ENCODE measurements at places on chromosomes 16 and 17.

- H3K27me3 ChIP-seq: no peaks in the 10 kb centered on the region
- no peak for ATAC-seq
- H3K27ac ChIP-seq: no peak overlapping the region
- no peak overlapping the region for H3K4me3 ChIP-seq
These were observed 39.0 kb upstream of the LGALS9 start for GRCh38 chr17:27591986-27592385.

GRCh38 chr17:80122926-80123505 lies 21.6 kb downstream of the GAA start:
- ATAC-seq: no peak
- no peaks in the 10 kb centered on the region for H3K27me3 ChIP-seq
- H3K4me3 ChIP-seq: no peak overlapping the region

- no peak for ATAC-seq
- H3K27ac ChIP-seq: peak overlapping the region; percentile 78
- H3K27me3 ChIP-seq: no peaks in the 10 kb centered on the region
- peak overlapping the region; percentile 8 for H3K4me3 ChIP-seq
- peaks cover 62% of the 10 kb centered on the region for H3K36me3 ChIP-seq
These were observed 15.0 kb downstream of the ZDHHC7 start for GRCh38 chr16:84996365-84996764.

DNA sequence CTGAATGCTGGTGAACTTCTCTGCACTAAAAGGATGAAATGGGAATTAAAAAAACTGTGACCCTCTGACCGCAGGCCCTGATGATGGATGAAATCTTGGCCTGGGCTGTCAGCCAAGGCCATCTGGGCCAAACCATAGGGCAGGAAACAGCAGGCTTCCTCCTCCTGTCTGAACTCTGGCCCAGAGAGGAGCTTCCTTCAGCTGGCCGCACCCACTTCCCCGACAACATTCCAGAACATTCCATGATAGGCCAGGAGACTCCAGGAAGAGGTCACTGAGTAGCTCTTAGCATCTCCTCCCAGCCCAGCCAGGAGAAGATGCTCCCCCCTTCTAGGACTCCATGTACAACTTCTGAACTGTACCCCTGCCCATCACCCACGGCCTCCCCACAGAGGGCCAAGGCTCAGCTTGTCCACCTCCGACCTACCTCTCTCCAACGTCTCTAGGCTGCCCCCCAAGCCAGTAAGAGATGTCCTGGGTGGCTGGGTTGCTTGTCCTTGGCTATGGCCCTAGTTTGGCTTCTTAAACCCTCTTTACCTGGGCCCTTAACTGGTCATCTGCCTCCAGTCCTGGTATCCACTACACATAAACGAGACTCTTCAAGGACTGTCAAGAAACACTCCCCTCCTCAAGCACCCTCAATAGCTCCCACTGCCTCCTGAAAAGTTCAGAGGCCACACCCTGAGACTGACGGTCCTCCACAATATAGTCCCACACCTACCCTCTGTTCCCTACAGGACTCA lies 1.7 kb downstream of the RPH3AL start:
- peak overlapping the region; percentile 13 for H3K27ac ChIP-seq
- no peak for ATAC-seq
- no peaks in the 10 kb centered on the region for H3K36me3 ChIP-seq
- no peak overlapping the region for H3K4me3 ChIP-seq
- no peaks in the 10 kb centered on the region for H3K4me1 ChIP-seq

DNA sequence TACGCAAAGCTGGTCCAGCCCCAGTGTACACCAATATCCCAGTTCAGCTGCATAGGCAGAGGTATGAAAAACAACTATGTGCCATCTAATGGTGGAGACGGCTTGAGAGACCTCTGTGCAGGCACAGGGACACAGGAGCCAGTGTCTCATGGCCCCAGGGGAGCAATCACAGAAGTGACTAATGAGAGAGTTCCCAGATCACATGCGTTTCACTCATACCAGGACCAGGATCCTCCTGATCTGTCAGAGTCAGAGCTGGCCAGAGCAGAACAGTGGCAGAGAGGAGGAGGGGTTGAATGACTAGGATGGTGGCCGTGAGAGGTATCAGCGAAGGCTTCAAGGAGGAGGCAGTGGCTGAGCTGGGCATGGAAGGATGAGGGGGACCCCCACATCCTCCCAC lies 41.1 kb downstream of the TMEM132E start:
- H3K4me1 ChIP-seq: no peaks in the 10 kb centered on the region
- H3K4me3 ChIP-seq: no peak overlapping the region
- ATAC-seq: no peak
- H3K36me3 ChIP-seq: no peaks in the 10 kb centered on the region

- no peaks in the 10 kb centered on the region for H3K36me3 ChIP-seq
- ATAC-seq: no peak
- H3K4me3 ChIP-seq: peak overlapping the region; percentile 67
- no peak overlapping the region for H3K27ac ChIP-seq
- peaks cover 16% of the 10 kb centered on the region for H3K4me1 ChIP-seq
- H3K27me3 ChIP-seq: peaks cover 67% of the 10 kb centered on the region
These were observed 3.4 kb upstream of the HOXB5 start for GRCh38 chr17:48596735-48597527.

DNA sequence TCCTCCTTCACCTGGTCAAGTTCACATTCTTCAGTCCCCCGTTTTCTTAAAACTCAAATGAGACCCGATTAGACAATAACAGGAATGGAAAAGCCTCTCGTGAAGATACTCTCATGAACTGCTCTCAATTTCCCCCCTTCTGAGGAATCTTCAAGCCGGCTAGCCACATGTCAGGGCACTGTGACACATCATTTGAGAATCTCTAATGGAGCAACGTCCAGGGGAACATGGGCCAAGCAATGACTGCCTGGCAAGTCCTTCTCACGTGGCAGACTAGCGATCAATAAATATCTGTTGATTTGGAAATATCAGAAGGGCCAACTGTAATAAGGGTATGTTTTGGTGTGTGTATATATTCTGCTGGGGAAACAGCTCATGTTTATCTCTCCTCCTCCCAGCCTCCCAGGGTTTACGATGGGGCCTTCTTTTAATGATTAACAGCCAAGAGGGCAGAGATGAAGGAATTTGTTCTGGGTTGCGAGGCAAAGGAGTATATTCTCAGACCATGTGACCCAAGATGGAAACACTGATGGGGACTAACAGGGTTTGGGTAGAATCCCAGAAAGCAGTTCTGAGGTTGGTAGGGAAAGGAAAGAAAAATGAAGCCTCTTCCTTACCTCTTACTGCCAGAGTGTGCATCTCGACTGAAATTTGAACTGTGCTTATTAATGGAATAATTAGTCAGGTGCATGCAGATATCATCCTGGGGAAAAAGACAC lies 21.4 kb downstream of the TTLL6 start:
- peaks cover 36% of the 10 kb centered on the region for H3K27me3 ChIP-seq
- H3K27ac ChIP-seq: no peak overlapping the region
- H3K4me3 ChIP-seq: no peak overlapping the region
- no peak for ATAC-seq
- H3K36me3 ChIP-seq: no peaks in the 10 kb centered on the region

- no peak overlapping the region for H3K27ac ChIP-seq
- peaks cover 4% of the 10 kb centered on the region for H3K27me3 ChIP-seq
- no peak for ATAC-seq
- H3K36me3 ChIP-seq: no peaks in the 10 kb centered on the region
These were observed 40.6 kb downstream of the CCT6B start for GRCh38 chr17:34920676-34921075.

DNA sequence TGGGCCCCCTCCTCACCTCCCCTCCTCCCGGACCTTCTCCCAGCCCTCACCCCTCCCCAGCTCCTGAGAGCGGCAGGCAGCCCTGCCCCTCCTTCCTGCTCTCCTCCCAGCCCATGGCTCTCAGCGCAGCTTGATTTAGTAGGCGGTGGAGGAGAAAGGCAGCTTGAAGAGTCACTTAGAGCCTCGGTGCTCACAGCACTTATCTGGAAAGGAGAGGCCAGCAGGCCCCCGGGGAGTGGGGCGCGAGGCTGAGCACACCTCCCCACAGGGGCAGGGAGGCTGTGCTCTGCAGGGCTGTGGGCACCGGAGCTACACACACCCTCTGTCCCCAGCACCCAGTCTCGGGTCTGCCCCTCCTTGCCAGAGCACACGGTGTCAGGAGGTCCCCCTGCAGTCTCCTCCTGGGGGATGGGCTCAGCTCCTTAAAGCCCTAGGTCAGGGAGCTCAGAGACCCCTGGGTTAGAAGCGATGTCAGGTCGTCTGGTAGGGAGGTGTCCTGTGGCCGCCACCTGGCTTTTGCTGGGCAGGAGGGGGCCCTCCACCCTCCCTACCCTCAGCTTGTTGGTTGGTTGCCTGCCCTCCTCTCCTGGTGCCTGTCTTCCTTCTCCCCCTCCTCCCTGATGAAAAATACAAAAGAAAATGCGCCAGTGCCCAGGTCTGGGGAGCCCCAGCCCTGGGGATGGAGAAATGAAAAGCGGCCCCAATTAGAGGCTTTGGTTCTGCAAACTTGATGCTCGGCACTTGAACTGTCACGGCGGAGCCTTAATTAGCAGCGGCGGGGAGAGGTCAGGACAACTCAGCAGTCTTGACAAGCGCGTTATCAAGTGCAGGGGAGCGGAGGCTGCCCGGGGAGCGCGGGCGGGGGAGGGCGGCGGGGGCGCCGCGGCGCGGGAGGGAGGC lies 151.1 kb upstream of the GSE1 start:
- no peak overlapping the region for H3K27ac ChIP-seq
- H3K4me1 ChIP-seq: no peaks in the 10 kb centered on the region
- no peak for ATAC-seq
- H3K36me3 ChIP-seq: no peaks in the 10 kb centered on the region
- peaks cover 19% of the 10 kb centered on the region for H3K27me3 ChIP-seq

DNA sequence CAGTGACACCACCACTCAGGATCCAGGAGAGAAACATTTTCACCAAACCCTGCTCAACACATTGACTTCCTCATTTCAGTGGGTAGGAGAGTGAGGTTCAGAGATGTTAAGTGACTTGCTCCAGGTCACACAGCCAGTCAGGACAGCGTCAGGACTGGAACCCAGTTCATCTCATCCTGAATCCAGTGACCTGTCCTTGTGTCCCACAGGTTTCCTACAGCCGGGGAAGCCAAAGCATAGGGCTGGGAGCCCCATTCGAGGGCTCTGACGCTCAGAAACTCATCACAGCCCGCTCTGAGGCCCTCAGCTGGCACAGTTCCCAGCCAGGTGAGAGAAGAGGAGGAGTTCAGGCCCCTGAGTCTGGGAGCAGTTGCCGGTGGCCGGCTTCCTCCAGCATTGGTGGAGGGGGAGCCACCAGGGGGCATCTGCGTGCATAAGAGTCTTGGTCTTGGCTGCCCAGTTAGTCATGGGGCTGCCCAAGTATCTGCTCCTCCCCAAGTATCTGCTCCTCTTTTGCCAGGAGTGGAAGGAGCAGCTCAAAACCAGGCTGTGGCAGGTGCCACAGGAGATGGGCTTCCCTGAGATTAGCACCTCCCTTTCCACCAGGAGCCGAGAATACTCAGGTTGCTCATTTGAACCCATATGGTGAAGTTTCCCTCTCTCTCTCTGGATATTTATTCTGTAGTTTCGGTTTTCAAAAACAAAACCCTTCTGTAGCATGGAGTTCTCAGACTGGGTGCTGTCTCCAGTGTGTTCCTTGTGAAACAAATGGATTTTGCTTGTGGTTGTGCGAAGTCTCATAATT lies 56.0 kb downstream of the TNFRSF13B start:
- no peaks in the 10 kb centered on the region for H3K36me3 ChIP-seq
- peaks cover 11% of the 10 kb centered on the region for H3K27me3 ChIP-seq
- ATAC-seq: peak; percentile 43

- H3K4me3 ChIP-seq: peak overlapping the region; percentile 55
- ATAC-seq: peak; percentile 34
- H3K4me1 ChIP-seq: peaks cover 21% of the 10 kb centered on the region
- no peaks in the 10 kb centered on the region for H3K27me3 ChIP-seq
- H3K36me3 ChIP-seq: no peaks in the 10 kb centered on the region
These were observed 71.6 kb downstream of the CDK5R1 start for GRCh38 chr17:32558326-32558955.

- peak overlapping the region; percentile 47 for H3K4me3 ChIP-seq
- peaks cover 26% of the 10 kb centered on the region for H3K36me3 ChIP-seq
- ATAC-seq: no peak
- H3K4me1 ChIP-seq: peaks cover 18% of the 10 kb centered on the region
These were observed 54.8 kb upstream of the SEC14L1 start for GRCh38 chr17:77085926-77086432.

DNA sequence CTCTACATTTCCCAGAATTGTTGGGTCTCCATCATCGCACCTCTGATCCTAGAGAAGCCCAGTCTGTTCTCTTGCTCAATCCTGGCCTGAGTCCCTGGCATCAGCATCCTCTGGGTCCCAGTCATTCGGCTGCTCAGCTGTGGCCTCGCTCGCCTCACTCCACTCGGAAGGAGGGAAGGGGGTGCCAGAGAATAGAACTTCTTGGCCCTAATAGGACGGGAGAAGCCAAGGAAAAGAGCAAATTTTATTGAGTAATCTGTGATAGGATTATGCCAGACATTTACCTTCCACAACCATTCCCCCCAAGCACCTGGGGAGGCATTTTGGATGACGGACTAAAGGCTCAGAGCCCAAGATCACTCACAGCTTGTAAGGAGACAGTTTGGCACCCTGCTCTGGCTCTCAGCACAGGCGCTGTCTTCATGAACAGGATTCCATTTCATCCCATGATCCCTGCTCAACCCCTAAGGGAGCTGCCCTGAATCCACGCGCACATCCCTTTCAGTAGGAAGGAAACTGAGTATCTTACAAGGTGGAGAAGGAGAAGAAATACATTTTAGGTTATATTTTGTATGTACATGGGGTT lies 498 bp upstream of the CLEC10A start:
- peak overlapping the region; percentile 8 for H3K27ac ChIP-seq
- peaks cover 17% of the 10 kb centered on the region for H3K4me1 ChIP-seq
- no peak overlapping the region for H3K4me3 ChIP-seq
- H3K36me3 ChIP-seq: no peaks in the 10 kb centered on the region
- no peak for ATAC-seq
- no peaks in the 10 kb centered on the region for H3K27me3 ChIP-seq

DNA sequence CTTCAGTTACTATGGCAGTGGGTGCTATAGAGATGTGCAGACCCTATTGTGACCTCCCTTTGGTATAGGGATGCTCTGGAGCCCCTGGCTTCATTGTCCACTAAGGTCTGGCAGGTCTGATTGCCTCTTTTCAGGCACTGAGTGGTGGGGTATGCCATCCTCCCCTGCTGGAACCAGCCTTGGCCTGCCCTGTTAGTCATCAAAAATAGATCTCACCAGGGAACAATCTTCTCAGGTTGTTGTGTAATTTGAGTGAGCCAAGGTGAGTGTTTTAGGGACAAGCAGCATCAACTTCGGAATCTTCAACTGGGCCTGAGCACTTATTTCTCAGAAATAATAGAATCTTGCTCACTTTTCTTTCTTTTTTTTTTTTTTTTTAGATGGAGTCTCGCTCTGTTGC lies 19.6 kb downstream of the HMOX2 start:
- H3K4me1 ChIP-seq: peaks cover 36% of the 10 kb centered on the region
- peaks cover 57% of the 10 kb centered on the region for H3K36me3 ChIP-seq
- no peaks in the 10 kb centered on the region for H3K27me3 ChIP-seq
- no peak for ATAC-seq
- peak overlapping the region; percentile 83 for H3K27ac ChIP-seq

GRCh38 chr17:78114831-78115723 lies 13.5 kb downstream of the TMC6 start:
- peaks cover 18% of the 10 kb centered on the region for H3K4me1 ChIP-seq
- no peak for ATAC-seq
- peak overlapping the region; percentile 69 for H3K4me3 ChIP-seq
- peaks cover 70% of the 10 kb centered on the region for H3K36me3 ChIP-seq
- H3K27me3 ChIP-seq: no peaks in the 10 kb centered on the region
